ENCODE measurements at places on chromosomes 3 and 15.

DNA sequence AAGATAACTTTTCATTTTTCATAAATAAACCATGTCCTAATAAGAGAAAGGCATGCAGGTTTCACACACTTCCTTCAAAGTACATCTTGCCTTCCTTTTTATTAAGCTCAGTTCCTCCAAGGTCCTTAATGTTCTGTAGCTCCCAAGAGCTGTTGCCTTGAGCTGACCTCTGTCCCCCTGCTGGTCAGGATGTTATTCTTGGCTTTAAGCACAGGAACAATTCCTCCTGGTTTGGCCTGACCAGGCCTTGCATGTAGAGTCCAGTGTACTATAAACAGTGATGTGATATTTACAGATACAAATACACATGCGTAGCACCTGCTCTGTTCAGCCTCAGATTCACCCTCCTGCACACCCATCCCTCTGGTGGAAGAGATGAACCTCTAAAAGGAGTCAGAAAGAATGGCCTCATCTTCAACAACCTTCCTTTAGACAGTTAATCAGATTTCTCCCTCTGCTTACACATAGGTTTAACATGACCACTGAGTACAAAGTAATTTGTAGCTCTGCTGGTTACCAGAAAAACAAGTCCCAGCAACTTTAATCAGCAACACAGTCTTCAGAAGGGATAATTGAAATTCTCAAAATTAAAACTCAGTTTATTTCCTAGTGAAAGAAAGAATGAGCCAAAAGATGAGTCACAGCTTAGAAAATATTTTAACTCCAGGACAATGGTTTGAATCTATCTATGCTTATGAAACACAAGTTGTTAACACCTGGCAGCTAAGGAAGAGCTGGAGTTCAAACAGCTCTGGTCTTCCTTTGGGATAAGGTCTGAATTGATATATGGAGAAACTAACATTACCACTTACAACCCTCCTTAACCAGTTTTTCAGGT is 46.5 kb downstream of the PTPN9 start:
- peak; percentile 75 for DNase-seq

DNA sequence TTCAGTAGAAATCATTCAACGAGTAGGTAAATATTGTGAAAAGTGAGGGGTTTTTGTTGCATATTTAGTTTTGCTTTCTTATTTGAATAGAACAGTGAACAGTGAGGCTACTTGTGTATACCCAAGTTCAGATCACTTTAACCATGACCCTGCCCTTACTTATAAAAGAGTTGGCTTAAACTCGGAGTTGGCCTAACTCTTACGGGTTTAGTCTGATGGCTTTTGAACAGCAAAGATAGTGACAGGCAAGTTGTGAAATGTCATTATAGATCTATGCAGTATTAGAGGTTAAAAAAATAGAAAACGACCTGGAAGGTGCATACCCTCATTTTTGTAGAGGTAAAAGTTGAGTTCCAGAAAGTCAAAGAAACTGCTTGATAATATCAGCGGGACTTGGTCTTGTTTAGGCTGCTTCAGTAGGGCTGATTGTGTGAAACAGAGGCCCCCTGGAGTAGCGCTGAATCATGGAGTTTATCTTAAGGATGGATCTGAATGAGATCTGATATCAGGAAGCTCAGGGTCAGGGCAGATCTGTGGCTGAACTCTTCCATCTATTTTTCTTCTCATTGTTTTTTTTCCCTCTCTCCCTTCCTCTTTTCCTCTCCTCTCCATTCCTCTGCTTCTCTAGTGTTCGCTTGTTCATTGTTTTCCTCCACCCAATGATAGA is 359.8 kb downstream of the LPP start:
- DNase-seq: no peak

- DNase-seq: no peak
Measured at GRCh38 chr15:101172501-101173071, 79.3 kb downstream of the CHSY1 start.

DNA sequence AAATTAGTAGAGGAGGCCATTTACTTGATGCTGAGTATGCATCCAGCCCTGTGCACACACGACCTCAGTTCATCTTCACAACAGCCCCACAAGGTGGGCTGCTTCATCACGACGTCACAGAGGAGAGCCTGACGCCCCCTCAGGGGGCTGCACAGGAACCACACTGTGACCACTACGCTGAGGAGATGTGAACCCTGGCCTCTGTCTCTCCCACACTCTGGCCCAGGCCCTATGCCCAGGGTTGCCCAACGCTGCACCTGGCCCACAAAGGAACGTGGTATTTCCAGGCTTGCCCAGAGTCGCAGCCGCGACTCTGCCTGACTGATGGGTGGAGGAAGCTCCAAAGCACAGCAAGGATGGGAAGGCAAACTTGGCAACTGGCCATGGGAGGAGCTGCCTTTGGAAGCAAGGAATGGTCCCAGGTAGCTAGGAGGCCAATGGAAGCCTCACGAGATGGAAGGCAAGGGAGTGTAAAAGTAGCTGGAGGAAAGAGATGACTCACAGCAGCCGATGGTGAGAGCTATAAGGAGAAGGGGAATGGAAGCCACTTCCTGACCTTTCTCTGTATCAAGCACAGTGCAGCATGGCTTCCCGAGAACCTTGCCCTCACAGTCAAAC is 226.0 kb downstream of the KLF13 start:
- no peak for DNase-seq

- no peak for DNase-seq
Measured at GRCh38 chr3:82641701-82642100, 880.3 kb upstream of the GBE1 start.

DNA sequence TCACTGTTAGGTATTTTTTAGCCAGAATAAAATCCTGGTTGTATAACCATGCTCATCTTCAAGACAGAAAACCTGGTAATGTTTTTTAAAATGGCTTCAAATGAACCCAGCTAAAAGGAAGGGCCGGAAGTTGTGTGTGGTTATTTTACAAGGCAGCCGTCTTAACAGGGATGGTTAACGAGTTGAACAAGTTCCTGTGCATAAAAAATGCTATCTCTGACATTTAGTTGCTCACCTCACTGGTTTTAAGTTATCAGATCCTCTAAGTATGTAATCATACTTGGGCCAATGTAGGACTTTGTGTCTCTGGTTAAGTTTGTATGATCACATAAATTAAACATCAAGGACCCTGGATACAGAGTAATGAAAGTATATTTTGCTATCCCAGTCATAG is 2.1 kb downstream of the ATP11B start:
- DNase-seq: no peak

DNA sequence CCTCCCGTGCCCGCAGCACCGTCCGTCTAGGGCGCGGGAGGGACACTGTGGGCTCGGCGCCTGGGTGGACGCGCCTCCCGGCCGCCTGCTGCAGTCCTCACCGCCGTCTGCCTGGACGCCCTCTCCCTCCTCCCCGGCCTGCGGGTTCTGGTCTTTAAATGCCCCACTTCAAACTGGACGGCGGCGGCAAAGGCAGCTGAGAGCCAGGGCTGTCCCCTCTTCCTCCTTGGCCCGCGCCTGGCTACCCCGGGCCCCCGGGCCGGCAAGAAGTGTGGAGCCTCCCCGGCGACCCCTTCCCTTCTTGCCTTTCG is 426 bp downstream of the CBLB start:
- peak; percentile 61 for DNase-seq

DNA sequence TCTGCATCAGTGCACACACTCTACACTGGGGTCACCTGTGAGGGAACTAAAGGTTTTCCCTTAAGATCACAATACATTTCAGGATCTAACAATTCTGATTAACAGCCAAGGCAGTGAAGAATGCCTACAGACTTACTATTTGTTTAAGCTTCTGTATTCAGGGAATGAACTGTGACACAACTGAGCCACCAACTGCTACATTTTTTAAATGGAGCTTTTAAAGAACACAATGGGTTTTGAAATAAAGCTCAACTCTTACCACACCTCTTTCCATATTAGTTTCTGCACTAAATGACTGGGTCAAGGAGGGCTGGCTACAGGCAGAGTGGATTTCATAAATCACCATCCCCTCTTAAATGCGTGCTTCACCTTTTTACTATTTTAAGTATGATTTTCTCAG is 100.2 kb downstream of the TMCC1 start:
- peak; percentile 68 for DNase-seq

GRCh38 chr15:91524534-91524933 is 329.0 kb upstream of the SLCO3A1 start:
- DNase-seq: no peak

GRCh38 chr3:101010296-101010695 is 17.1 kb upstream of the ABI3BP start:
- DNase-seq: peak; percentile 31

- DNase-seq: no peak
Measured at GRCh38 chr3:182242489-182242942, 530.8 kb downstream of the SOX2 start.

- DNase-seq: no peak
Measured at GRCh38 chr15:88321271-88321670, 64.7 kb upstream of the NTRK3 start.

DNA sequence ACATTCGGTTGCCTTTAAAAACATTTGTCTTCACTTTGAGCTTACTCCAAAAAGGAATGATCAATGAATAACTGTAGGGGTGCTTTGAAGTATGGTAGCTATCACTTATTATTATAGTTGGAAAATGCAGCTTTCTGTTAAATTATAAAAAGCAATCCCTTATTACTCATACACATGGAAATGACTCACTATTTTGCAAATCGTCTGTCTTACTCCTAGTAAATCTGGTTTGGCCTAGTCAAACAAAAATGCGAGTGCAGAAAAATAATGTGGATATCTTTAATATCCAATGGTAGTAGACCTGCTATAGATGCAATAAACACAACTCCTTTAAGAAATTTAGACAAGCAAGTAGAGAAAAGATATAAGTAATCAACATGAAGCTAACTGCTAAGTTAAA is 112.5 kb downstream of the ZIC1 start:
- peak; percentile 45 for DNase-seq

GRCh38 chr3:11794927-11795326 is 51.8 kb downstream of the TAMM41 start:
- no peak for DNase-seq

DNA sequence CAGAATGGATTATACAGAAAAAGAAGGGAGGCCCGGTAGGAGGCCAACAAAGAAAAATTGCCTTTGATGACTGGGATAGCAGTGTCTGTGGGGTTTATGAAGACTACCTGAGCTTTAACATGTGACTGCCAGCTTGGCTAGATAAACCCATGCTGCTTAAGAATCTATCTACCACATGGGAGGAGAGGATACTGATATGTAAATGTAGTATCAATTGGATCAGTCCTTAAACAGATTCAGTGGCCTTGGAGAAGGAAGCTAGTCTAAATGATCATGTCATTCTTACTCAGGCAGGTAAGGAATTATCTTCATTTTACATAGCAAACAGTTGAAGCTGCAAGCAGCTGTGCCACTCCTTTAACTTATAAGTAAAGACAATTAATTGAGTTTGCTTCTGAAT is 50.0 kb upstream of the SYNPR start:
- DNase-seq: no peak

GRCh38 chr3:79018671-79019136 is 749.1 kb downstream of the ROBO1 start:
- DNase-seq: peak; percentile 70

DNA sequence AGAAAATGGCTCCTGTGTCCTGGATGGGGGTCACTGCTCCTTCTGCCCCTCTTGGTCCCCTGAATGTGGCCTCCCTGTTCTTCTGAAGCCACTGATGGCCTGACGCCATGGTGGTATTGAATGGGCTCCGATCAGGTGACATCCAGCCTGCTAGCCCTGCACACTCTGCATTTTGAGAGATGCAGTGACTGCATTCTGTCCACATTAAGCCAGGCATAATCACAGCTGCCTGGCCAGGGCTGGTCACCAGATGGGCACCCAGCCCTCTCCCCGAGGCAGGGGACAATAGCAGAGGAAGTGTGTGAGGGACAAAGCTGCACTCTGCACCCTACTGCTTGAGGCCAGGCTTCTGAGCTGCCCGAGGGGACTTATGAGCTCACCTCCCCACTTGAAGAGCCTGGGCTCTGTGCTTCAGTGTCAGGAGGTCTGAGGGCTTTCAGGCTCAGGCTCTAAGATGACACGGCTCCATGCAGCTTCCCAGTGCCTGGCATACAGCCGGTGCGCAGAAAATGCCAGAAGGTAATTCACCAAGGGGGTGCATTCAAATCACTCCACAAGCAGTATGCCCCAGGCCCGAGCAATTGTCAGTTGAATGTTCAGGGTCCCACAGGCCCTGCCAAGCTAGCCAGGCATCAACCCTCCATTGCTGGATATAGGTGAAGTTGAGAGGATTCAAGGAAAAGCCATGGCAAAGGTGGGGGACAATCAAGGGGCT is 56.8 kb downstream of the WNT7A start:
- no peak for DNase-seq

- DNase-seq: no peak
Measured at GRCh38 chr15:60648928-60649679, 170.2 kb upstream of the ICE2 start.

DNA sequence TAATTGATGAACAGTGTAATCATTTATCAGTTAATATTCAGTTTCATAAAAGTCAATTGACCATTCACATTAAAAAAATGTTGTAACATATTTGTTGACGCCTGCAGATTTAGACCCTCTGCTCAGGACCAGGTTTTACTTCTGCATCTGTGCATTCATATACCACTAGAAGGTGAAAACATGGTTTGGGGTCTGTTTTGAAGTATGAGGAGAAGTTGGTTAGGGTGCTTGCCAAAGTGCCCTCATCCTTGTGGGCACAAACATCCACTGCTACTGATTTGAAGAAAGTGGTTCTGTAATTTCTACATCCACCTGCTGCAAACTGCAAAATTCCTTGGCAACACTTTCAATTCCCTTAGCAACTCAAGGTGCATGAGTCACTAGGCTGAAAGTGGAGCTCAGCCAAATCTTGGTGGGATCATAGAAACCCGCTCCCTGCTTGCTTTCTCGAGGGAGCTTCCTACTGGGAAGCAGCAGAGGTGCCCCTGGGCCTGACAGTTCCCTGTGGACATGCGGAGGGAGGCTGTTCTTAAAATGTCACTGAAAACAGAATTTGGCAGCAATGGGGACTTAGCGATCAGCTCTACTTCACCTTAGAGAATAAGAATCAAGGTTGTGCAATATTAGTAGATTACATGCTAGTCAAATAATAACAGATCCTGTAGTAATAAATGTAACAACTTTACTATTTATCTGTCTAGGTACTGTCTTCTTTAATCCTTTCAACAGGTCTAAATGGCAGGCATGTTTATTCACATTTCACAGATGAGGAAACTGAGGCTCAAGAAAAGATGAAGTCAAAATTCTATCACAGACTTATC is 301.0 kb upstream of the TBL1XR1 start:
- peak; percentile 73 for DNase-seq

GRCh38 chr3:123757281-123757940 is 126.7 kb downstream of the MYLK start:
- DNase-seq: no peak
